ENCODE measurements at places on chromosomes 2 and 18.

DNA sequence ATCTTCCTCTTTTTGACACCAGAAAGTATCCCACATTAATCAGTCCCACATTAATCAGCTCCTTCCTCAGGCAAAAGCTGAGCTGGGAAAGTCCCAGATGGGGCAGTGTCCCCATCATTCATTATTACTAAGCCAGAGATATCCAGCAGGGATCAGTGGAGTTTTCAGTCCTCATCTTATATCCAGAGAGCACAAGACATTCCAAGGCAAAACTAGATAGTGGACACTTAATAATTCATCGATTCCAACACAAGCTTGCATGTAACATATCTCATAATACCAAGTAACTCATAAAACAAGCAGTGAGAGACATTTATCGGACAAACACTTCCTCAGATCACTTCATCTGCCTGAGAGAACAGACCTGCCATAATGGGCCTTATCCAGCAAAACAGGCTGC is 53.1 kb downstream of the MCFD2 start:
- DNase-seq, result no peak

- no peak for DNase-seq
Observed at GRCh38 chr2:218129458-218130135, 3.8 kb downstream of the CXCR2 start.

GRCh38 chr2:4499316-4500030 is 796.1 kb downstream of the DCDC2C start:
- peak; percentile 62 for DNase-seq

DNA sequence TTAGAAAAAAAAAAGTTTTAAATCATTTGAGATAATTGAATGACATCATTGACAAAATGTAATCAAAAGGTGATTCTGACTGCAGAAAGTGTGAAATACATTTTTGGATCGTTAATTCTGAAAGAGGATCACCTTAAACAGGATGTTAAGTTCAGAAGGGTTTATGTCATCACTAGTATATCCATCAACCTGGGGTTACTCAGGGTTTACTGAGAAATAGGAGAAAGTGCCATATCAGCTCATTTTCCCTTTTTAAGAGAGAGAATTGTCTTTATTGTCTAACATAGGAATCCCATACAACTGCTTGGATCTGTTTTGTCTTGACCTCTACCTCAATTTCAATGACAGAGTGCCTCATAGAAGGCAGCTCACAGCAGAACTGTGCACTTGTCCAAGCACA is 466.1 kb upstream of the LINC00305 start:
- no peak for DNase-seq

DNA sequence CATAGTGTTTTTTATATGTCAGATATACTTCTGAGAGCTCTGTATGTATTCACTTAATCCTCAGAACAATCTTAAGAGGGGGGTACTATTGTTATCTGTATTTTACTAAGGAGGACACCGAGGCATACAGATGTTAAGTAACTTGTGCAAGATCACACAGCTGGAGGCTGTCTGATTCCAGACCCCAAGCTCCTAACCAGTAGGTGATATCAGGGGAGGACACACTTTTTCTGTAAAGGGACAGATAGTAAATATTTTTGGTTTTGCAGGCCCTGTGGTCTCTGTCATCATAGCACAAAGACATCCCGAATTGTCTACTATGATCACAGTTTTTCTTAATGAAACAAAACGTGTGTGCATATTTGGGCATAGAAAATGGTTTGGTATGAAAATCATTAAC is 143.7 kb downstream of the LAMA3 start:
- DNase-seq, result no peak

DNA sequence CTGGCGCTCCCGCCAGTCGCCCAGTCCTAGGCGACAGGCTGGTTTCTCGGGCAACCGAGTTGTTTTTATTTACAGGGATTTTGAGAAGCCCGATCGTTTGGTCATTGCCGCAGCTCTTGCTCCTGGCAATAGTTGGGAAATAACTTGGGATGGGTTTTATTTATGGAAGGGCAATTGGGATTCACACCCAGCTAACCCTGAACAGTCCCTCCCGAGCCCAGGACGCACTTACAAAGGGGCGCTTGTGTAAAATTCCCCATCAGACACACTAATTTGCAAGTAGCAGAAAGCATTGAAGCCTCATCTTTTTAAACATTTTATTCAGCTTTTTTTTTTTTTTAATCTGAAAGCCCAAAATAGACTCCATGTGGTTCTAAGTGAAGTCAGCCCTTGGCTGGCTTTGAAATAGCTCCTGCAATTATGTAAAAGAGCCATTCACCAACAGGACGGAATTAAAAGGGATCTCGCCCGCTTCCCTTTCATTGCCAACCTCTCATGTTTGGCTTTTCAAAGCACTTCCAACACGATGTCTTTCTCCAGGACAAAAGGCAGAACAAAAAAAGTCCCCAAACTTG is 3.6 kb upstream of the GBX2 start:
- DNase-seq, result peak; percentile 89

- DNase-seq, result no peak
Observed at GRCh38 chr2:203690117-203690431, 16.4 kb upstream of the CD28 start.

DNA sequence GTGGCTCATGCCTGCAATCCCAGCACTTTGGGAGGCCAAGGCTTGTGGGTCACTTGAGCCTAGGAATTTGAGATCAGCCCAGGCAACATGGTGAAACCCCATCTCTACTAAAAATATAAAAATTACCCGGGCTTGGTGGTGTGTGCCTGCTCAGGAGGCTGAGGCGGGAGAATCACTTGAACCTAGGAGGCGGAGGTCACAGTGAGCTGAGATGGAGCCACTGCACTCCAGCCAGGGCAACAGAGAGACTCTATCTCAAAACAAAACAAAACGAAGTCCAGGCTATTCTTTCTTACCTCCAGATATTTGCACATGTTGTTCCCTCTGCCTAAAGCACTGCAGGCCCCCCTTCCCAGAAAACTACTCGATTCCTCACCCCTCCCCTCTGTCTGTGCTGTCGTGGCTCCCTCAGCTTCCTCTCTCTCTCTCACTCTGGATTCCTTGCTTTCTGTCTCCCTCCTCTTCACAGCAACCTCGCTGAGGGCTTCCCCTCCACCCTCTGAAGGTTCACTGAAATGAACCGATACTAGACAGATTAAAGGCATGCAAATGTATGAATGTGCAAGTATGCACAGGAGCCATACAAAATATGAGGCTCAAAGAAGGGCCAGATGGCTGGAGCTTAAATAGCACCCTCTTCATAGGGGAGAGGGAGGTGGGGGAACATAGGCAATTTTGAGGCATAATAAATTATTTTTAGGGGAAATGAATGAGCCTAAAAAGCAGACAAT is 18.5 kb downstream of the TMEM177 start:
- DNase-seq, result peak; percentile 91

DNA sequence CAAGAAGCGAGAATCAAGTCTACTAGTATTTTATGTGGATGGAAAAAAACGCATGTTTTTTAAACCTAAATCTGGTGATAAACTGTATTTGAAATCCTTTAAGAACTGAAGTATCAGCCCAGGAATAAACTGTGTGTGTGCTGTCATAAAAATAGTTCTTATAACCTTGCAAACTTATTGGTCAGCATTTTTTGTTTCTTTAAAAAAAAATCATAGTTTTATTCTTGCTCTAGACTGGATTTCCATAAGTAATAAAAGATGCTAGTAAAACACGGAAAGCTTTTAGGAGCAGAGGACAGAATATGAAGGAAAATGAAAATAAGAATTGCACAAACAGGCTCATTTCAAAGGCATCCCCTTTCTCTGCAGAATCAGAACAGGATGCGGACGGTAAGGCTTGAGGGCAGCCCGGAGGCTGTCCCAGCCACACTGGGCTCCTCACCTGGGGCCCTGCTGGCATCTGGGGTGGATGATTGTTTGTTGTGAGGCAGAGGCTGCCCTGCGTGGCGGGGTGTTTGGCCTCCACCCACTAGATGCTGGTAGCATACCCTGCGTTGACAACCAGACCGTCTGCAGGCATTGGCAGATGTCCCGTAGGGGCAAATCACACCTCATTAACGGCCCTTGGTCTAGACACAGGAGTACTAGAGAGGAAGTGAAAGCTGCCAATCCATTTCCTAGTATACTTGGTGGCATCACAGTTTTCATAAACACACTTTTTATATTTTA is 52.5 kb downstream of the MBP start:
- no peak for DNase-seq

DNA sequence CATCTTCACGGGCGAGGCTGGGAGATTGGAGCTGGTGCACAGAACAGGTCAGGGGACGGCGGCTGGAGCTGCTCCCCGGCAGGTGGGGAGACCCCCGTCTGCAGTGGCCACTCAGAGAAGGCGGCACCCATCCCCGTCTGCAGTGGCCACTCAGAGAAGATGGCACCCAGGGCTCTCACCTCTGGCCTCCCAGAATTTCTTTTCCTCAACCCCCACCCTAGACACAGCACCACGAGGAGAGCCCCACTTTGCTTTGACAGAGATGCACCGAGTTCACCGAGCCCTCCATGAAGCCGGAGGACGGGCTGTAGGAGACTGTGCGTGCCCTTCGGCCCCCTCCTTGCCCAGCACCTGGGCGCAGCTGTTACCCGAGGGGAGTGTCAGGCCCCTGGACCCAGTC is 201.6 kb upstream of the SALL3 start:
- DNase-seq, result no peak

DNA sequence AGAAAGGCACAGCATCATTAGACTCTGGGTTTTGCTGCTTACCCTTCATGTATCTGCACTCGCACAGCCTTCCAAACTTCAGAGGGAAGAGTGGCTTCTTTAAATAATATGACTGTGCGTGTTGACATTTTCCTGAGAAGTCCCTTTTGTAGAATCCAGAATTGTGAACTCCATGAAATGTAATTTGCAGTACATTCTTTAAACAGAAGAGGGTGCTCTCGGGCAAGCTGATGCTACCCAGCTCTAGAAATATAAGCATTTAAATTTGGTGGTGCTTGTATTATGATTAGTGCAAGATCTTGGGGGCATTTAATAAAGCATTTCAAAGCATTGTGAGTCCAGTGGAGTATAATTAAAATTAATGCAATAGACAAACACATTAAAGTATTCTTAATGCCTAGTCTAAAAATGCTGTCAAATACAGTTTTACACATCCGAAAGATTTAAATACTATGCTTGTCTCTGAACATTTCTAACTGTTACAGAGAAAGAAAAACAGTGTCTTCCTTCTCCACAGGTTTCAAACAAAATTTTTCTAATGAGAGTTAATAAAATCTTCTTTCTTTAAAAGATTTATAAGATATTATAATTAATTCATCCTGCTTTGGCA is 17.3 kb upstream of the GTF2A1L start:
- DNase-seq, result peak; percentile 88

GRCh38 chr2:108189316-108189715 is 50.5 kb upstream of the SULT1C3 start:
- no peak for DNase-seq

DNA sequence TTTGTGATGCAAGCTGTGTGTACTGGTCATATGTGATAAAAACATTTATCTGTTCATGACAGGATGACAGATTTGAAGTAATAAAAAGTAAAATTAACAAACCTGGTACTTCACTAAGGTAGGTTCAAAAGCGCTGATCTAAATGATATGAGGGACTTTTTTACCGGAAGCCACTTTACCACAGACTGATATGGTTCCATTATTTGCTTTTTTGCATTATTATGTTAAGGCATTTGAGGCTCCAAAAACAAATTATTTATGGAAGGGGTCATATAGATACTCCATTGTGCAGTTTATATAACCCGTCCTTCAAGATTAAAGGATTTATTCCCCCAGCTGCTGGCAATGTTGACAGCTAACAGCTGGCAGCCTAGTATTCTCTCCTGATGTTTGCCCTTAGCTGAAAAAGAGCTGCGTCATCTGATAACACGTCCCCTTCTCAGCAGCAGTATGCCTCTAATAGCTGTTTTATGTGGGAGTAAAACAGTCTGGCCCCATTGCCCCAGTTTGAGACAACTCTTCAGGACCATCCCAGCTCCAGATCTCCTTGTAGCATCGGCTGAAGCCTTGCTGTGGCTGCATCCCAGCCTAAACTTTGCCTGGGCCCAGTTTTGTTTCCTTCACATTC is 84.8 kb upstream of the XIRP2 start:
- no peak for DNase-seq

DNA sequence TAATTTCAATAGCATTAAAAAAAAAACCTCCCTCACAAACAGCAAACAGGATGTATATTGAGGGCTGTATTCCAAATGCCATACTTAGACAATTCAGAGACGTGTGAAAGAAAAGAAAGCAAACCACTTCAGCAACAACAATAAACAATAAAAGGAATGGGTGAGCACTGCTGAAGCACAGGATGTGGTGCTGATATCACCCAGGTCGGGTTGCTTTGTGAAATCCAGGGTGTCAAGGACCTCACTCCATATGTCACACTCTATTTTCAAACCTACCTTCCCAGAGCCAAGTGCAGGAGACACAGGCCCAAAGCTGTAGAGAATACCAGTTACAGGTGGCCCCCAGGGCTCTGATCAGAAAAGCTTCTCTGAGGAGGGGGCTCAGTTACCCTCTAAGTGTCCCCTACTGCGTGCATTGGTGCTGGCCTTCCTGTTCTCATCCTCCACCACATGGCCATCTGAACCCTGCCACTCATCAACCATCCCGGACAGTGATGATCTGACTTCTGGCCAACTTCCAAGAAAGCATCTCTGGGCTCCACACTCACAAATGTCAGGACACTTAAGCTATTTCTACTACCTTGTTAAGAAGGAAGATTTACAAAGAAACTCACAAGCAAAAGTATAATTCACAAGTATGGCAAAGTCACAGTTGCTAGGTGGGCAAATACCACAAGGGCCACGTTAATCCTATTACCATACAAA is 363.0 kb downstream of the SS18 start:
- DNase-seq, result no peak
